SW 1271 (cell line): ENCODE measurements at places on chromosomes 13 and 19.

DNA sequence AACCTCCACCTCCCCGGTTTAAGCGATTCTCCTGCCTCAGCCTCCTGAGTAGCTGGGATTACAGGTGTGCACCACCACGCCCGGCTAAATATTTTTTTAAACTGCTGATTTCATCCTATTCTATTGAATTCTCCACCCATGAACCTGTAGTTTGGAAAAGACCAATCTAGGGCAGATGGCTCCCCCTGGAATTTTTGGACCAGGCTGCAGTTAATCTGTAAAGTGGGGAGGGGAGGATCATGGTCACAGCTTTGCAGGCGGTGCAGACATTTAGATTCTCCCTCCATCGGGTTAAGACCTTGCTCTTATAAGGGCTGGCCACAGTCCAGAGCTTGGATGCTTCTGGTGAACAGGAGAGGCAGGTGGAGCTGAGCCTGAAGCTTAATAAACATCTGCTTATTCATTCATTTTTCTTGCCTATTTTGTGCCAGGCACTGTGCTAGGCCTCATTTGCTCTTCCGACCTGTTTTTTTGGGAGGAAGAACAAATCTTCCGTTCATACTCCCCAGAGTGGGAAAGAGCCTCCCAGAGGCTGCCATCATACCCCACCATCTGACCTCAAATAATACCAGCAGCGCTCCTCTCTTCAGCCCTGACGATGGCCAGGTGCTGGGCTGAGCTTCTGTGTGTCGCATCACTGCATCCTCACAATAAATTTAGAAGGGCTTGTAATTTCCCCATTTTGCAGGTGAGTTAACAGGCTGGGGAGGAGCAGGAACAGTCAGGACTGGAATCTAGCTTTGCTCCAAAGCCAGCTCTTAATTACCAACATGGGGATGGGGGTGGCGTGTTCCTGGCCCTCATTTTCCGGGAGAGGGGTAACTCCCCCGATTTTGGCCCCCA lies 902 bp upstream of the CCDC106 start:
- no peak for DNase-seq

DNA sequence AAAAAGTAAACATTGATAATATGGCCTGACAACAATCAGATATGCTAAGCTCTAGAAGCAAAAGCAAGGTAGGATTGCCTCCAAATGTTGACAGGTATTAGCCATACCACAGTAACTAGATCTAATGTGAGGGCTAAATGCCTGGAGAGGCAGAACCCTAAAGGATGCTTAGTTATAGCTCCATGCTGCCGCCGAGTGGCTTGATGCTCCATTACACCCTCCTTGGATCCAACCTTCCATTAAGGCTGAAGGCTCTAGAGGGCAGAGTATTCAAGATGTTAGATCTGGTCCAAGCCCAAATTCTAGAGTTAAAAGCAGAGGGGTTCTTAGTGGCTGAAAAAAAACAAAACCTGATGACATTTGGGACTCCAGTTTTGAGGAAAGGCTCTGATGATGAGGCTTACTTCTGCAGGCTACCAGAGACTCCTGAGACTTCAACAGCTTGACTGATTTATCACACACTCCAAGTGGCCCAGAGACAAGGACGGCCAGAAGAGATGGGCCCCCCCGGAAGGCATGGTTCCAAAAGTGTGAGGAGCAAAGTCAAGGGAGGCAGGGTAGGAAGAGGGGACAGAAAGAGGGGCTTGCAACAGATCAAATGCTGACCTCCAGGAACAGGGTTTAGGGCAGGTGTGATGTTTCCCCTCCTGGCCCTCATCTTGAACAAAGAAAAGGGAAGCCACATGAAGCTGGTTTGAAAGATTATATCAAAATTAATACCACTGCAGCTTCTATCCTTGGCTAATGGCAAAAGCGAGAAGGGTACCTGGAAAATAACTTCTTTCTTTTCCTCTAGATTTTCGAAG lies 21.9 kb upstream of the CPB2 start:
- no peak for DNase-seq

GRCh38 chr13:49653478-49653877 lies 25.2 kb downstream of the ARL11 start:
- no peak for DNase-seq

- DNase-seq = no peak
Measured at GRCh38 chr13:76048675-76049375, 412.7 kb downstream of the LMO7 start.

- no peak for DNase-seq
Measured at GRCh38 chr13:21074546-21074945, 13.2 kb upstream of the LATS2 start.

- DNase-seq = no peak
Measured at GRCh38 chr19:3981736-3982681, 3.3 kb downstream of the EEF2 start.

DNA sequence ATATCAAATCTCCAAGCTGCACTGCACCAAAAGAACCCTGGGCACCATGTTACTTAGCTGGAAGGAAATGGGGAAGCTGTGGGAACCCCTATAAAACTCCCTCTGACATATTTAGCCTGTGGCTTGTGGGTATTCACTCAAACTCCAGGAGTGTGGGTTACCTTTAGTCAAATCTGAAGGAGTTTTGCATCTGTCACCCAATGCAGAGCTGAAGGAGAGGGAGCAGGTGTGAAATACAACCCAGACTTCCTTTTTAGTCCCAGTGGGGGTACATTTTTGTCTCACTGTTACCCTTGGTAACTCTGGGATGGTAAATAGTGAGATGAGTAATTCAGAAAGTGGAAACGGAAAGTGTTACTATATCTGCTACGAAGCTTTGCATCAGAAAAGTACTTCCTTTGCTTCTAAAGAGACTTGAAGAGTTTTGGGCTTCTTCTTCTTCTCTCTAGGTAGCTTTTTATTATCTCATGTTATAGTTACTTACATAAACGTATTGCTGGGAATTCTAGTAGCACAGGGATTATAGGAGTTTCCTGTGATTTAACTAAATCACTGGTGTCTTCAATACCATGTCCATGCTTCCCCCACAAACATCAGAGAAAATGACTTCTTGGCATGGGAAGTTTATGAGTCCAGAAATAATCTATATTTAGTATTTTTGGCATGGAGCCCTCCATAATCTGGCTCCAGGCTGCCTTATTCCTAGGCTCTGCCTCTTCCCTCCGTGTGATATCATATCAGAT lies 105.9 kb downstream of the AKAP11 start:
- DNase-seq = no peak

DNA sequence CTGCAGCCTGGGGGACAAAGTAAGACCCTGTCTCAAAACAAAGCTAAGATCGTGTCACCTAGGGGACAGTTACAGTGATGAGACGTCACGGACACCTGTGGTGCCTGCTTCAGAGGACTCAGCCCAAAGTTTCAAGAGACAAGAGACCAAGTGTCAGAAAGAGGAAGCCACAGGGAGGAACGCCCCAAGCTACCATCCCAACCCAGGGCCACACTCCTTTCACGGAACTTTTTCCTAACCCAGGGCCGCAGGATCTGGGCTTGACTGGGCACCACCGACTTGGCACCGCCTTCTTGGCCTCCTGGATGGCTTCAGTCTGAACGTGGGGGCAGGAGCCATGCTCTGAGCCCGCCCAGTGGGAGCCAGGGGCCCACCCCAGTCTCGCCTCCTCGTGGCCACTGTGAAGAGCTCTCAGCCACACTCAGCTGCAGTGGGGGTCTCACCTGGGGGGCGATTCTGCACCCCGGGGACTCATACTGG lies 8.5 kb downstream of the MOB3A start:
- DNase-seq = no peak

- DNase-seq = no peak
Measured at GRCh38 chr13:51950722-51951121, 60.5 kb downstream of the ATP7B start.

DNA sequence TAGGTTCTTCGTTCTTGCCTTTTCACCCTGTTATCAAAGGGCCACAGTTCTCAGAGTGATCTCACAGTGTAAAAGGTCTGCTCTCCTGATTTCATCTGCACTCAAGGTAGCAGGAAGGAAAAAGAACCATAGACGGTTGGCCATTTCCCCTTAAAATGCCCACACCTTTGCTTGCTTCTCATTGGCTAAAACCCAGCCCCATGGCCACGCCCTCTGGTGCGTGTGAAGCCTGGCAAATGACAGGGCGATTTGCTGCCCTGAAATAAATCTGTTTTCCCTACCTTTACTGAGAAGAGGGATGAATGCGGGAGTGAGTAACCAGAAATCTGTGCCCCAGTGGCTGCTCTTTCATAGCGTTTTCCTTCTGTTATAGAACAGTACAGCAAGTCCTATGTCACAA lies 269.3 kb downstream of the POU4F1 start:
- DNase-seq = no peak

DNA sequence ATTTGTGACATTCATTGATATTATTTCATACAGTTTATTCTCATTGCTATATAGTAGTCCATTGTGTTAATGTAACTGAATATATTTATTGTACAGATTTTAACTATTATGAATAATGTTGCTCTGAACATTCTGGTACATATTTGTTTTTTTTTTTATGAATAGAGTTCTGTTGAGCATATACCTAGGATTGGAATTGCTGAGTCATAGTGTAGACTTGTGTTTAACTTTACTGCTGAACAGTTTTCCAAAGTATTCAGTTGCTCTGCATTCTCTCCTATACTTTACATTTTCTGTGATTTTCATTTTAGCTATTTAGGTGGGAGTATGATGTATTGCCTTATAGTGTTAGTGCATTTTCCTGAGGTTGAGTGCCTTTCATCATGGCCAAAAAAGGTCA lies 97.5 kb downstream of the MAB21L1 start:
- no peak for DNase-seq

- peak; percentile 8 for DNase-seq
Measured at GRCh38 chr13:109274188-109274821, 512.1 kb downstream of the IRS2 start.

DNA sequence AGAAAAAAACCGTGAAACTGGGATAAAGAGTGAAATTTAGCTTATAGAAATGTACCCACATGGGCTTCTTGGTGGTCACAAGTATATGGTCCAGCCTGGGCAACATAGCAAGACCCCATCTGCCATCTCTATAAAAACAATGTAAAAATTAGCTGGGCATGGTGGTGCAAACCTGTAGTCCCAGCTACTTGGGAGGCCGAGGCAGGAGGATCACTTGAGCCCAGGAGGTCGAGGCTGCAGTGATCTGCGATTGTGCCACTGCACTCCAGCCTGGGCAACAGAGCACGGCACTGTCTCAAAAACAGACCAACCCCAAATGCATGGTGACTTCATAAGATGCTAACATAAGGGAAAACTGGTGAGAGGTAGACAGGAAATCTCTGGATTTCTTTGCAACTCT lies 54.4 kb downstream of the GNG7 start:
- DNase-seq = no peak

DNA sequence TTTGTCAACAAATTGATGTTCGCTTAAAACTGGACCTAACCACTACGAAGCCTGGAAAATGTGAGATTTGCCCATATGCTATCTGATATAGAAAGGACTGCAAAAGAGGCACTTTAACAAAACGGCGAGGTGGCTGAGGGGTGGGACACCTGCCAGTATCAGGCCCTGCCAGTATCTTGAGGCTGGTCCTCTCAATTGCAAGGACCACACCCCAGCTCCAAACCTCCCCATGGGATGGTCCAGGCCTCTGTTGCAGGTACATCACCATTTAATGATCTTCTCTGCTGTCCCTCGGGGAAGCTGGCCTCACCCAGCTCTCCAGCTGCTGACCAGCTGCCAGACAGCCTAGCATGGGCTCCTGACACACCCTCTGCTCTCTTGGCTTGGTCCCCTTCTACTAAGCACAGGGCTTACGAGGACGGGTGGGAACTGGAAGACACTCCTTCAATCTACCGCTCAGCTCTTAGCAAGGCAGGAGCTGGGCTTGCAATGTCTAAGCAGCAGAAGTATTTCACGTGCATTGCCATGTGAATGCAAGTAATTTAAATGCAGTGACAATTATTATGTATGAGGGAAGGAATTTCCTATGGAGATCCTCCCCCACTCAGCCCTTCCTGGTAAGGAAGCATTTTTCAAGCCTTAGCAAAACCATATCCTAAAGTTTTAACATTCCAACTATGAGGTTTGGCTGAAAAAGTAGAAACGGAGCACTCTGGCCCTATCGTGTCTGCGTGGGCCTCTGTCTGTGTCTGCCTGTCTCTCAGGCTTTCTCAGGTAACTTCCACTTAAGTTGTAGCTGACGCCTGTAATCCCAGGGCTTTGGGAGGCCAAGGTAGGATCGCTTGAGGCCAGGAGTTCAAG lies 63.9 kb downstream of the LATS2 start:
- peak; percentile 12 for DNase-seq

DNA sequence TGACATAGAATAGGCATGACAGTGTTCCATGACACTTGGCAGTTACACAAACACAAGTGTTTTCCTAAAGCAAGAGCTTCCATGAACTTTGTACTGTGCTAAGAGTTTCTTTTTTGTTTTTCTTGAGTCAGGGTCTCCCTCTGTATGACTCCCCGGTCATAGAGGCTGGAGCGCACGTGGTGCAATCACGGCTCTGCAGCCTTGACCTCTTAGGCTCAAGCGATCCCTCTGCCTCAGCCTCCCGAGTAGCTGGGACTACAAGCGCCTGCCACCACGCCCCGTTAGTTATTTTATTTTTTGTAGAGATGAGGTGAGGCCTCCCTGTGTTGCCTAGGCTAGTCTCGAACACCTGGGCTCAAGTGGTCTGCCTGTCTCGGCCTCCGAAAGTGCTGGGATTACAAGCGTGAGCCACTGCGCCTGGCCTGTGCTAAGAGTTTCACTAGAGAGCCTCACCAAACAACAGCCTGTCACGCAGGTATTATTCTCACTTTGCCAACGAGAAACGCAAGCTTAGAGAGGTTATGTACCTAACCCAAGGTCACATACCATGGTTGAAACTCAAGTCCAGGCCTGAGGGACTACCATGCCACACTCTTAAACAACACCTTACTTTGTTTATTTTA lies 355.9 kb downstream of the KLF12 start:
- DNase-seq = no peak

DNA sequence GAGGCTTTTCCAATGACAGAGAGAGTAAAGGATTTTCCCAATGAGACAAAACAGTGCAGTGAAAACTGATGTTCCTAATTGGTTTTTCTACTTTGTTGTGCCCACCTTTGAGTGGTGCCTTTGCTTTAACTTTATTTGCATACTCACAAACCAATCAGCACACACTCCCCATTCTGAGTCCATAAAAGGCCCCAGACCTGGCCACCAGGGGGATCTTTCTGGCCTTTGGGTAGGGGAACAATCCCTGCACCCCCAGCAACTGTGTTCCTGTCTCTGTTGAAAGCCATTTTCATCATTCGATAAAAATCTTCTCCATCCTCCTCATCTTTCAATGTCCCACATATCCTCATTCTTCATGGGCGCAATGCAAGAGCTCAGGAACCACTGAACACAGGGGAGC lies 252.8 kb downstream of the B3GLCT start:
- no peak for DNase-seq

- DNase-seq = no peak
Measured at GRCh38 chr19:46975925-46976782, 43.5 kb upstream of the NPAS1 start.

GRCh38 chr19:53944416-53944815 lies 18.3 kb upstream of the CACNG8 start:
- DNase-seq = no peak

DNA sequence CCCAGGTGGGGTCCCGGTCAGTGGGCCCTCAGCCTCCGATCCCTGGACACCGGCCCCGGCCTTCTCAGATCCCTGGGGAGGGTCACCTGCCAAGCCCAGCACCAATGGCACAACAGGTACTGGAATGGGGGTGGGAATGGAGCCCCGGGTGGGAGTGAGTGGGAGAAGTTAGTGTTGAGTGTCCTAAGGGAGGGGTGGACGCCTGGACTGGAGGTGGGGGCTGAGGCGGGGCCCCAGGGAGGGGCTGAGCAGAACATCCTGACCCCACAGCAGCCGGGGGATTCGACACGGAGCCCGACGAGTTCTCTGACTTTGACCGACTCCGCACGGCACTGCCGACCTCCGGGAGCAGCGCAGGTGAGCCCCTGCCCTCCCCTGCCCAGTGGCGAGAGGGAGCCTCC lies 17.7 kb downstream of the EPN1 start:
- DNase-seq = no peak
